Testis (tissue), 5 donors: ENCODE measurements at places on chromosomes 4 and X.

DNA sequence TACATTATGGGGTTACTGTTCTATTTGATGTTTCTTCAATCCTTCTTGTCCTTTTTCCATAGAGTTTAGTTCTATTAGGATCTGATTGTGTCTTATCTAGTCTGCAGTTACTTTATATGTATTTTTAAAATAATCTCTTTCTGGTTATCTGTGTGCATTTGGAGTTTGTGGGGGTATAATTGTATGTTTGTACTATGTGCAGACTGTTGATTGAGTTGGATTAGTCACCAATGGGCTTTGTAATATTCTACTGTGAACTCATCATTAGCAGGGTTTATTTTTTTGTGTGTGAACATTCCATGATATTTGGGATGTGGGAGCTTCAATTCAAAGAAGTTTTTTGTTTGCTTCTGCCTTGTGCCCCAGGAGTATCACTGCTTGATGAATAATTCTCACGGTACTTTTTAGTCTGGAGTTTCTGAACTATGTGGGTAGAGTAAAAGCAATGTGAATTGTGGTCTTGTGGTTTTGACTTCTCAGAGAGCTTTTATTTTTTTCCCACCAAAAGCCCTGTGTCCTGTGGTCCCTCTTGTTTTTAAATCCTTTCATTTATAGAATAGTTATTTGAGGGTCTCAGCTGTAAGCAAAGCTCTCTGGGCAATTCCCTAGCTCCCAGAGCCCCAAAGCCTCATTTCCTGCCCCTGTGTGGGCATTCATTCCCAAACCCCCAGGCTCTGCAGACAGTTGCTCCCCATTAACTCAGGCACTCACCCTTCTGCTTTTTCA, 127.8 kb downstream of the PHKA2 start:
- no peak for DNase-seq

- DNase-seq, result no peak
Observed at GRCh38 chr4:72900952-72901351, 168.6 kb downstream of the COX18 start.

DNA sequence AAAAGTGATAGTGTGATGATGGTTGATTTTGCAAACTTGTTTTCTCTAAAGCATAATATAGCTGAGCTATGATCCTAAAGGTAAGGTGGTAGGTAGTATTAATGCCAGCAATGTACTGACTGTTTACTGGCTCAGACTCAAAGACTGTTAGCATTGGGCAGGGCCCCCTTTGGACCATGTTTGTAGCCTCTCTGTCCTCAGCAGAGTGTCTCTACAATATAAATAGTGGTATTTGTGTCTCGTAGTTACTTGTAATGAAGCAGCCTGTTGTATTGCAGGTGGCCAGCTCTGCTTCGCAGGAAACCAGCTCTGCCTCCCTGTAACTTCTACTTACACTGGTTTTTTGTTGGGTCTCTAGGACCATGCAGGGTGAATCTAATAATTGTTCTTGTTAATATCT, 70.5 kb downstream of the ARHGAP10 start:
- DNase-seq, result no peak

GRCh38 chrX:49111791-49112190, 11.7 kb downstream of the GPKOW start:
- no peak for DNase-seq

GRCh38 chr4:70768301-70768948, 46.7 kb downstream of the RUFY3 start:
- DNase-seq, result no peak

DNA sequence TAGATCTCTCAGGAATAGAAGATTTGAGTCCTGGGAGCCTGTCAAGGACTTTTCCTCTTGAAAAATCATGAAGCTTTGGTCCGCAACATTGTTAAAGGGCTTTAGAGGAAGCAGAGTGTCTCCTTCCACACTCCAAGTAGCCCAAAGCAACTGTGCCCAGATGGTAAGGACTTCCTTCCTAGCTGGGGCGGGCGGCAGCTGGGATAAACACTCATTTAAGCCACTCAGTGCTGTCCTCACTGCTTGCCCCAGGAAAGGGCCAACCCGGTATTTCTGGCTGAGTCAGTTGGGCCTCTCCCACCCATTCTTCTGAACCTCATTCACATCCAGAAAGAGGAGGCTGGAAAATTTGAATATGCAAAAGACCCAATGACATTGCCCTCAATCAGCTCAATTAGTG, 144.3 kb downstream of the CHIC2 start:
- no peak for DNase-seq

DNA sequence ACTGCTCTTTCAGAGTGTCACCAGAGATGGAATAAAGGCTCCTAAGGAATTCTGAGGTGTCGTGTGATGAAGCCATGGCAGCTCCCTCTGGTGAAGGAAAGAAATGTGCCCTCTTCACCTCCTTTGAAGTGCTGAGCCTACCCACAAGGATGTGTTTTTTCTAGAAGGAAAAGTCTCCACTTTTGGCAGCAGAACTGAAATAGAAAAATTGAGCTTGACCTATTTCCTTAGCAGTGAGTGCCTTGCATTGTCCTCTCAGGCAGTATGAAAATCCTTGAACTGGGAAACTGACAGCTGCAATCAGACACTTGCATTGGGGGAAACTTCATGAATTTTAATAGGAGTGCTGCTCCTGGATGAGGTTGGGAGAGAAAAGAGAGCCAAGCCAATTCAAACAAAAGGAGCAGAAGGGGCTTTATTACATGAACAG, 95.2 kb downstream of the DCLK2 start:
- DNase-seq, result no peak

GRCh38 chr4:7625071-7625470, 190.3 kb upstream of the PSAPL1 start:
- DNase-seq, result no peak

DNA sequence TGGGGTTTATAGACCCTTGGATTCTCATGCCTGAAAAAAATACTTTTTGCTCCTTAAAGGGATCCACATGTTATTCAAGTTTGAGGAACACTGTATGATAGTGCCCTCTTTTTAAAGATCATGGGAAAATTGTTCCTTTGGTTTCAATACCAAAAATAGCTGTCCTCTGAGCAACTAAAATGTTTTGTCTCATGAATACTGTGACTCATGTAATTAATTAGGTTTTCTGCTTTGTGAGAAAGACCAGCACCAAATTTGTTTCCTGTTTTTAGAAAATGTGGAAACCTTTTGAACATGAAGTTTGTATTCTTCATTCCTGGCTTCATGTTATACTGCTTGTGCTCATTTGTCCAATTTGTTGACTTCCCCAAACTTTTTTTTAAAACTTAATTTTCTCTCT, 127.6 kb upstream of the SH3RF1 start:
- no peak for DNase-seq

DNA sequence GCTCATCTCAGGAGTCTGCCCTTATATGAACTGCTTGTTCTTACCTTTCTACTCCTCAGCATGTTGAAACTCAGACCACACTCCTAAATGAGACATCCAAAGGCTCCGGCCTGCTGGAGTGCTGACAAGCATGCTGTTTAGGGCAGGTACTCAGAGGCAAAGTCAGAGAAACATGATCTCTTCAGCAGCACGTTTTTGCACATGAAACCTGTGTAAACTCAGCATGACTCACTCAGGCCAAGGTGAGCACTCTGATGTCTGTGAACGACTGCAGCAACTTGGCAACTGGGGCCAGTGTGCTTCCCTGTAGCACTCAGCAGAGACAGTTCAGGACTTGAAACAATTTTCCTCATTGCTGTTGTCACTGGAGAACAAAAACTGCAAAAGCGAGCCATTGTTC, 109.6 kb downstream of the PACRGL start:
- DNase-seq, result no peak

DNA sequence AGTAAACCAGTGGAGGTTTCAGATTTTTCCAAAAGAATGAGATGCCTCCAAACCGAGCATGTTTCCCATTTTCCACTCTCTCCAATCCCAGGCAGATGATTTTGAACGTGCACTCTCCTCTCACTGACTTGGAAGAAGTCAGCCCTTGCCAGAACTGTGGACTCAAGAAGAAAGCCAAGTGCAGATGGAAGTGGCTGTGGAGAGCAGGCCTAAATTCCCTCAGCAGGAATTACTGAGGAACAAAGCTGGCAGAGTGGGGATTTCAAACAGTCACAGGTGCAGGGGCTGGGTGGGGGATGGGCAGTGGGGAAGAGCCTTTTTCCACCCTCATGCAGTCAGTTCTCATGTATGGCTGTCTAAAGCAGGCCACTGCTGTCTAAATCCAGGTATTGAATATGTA, 83.5 kb upstream of the PLAC1 start:
- DNase-seq, result no peak

DNA sequence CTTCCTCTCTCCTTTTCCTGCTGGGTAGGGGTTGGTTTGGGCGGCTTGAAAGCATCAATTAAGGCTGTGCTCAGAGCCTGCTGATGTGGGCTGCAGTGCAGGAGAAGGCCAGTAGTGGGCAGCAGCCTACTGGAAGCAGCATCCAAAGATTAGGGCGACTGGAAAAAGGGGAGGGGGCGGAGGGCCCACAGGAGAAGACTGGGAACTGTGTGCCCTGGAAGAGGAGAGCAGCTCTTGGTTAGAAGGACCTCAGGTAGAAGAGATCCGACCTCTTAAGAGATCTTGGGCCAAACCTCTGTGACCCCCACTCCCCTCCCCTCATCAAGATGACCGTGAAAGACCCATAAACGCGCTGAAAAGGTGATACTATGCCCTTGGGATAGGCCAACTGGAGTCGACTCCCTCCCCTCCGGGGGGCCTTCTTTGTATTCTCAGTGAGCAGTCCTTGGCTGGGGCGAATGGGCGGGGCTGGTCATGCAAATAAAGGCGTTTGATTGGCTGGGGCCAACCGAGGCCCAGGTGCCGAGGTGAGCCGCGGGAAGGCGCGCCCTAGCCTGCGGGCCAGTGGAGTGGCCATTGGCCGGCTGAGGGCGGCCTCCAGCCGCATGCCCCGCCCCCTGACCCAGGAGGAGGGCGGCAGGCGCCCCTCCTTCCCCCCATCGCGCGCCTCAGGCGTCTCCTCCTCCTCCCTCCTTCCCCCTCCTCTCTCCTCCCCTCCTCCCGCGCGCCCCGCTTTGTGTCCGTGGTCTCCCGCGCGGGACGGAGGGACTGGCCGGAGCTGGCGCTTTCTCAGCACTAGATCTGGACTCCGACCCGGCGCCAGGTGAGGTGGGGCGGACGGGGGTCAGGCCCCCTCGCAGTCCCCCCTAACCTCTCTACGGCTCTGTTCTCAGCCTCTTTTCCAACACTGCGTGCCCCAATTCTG, 10.1 kb downstream of the DLG3 start:
- DNase-seq, result peak; percentile 66

DNA sequence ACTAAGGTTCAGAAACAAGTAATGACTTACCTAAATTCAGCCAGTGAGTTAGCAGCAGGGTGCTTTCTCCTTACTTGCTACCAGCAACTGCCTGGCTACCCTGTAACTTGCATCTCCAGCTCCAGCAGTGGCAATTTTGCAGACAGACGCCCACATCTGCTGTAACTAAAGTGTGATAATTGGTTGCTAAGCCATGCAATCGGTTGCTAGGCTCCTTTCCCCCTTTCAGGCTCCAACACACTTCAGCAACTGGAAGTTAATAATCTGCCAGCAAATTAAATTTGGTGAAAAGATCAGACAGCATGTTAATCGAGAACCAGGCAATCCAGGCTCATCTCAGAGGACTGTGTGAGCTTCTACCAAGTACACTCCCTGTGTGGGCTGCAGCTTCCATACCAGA, 24.2 kb upstream of the ARHGEF9 start:
- no peak for DNase-seq

GRCh38 chr4:94536649-94537469, 85.1 kb downstream of the PDLIM5 start:
- DNase-seq, result no peak

GRCh38 chr4:110704748-110705439, 82.0 kb upstream of the PITX2 start:
- no peak for DNase-seq
